ENCODE measurements at places on chromosomes 6 and 20.

GRCh38 chr6:146071781-146072180 is 42.9 kb downstream of the GRM1 start:
- DNase-seq: no peak

GRCh38 chr20:57465943-57466342 is 59.0 kb downstream of the CTCFL start:
- DNase-seq: no peak

GRCh38 chr20:35007891-35008290 is 52.2 kb downstream of the MYH7B start:
- peak; percentile 30 for DNase-seq

- DNase-seq: no peak
These were observed 44.8 kb upstream of the TGM2 start for GRCh38 chr20:38209736-38210405.

- no peak for DNase-seq
These were observed 237.7 kb upstream of the RAB32 start for GRCh38 chr6:146305951-146306350.

DNA sequence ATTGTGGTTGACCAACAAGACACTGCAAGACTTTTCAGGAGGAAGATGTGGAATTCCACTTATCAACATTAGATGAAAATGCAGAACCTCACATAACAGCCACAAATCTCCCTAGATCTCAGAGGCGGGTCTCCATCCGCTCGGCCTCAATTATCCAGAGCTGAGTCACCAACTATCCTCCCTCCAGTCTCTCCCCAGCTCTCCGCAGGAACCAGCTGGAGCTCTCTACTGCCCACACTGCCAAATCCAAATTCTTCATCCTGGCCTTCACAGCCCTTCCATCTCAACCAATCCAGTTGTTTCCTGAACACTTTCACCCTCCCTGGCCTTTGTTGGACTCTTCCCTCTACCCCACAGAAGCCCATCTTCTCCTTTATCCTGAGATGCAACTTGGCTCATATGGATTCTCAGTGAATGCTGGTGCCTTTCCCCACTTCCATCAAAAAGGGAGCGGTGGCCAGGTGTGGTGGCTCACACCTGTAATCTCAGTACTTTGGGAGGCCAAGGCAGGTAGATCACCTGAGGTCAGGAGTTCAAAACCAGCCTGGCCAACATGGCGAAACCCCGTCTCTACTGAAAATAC is 3.5 kb upstream of the TGIF2 start:
- no peak for DNase-seq

DNA sequence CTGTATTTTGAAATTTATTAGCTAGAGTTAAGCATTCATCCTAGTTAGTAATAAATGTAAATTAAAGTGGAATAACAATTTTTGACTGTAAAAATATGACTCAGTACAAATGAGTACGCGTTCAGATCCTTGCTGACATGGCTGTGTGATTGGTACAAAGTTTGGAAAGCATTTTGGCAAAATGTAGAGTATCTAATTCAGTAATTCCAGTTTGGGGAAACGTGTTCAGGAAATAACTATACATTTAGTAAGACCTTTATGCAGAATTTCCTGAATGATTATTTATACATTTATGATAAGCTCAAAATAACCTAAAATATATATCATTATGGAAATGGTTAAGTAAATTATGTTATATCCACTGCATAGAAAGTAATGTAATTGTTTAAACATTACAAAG is 8.0 kb downstream of the VTA1 start:
- DNase-seq: no peak

DNA sequence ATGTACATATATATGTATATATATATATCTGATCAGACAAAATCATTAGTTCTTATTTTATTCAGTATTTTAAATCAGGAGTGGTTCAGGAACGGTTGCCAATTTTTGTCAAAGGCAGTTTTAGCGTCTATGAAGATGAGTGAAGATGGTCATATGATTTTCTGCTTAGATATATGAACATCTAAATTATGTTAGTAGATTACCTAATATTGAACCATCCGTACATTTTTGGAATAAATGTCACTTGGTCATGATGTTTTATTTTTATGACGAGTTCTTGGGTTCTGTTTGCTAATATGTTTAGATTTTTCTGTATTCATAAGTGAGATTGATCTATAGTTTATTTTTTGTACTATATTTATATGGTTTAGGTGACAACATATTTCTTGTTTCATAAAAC is 3.3 kb downstream of the TMEM244 start:
- no peak for DNase-seq

GRCh38 chr20:19688031-19688806 is 69.8 kb upstream of the RIN2 start:
- peak; percentile 68 for DNase-seq

- no peak for DNase-seq
These were observed 3.3 kb downstream of the PDE7B start for GRCh38 chr6:135854799-135855198.

- DNase-seq: peak; percentile 87
These were observed 3.9 kb upstream of the LRP11 start for GRCh38 chr6:149867876-149868640.

DNA sequence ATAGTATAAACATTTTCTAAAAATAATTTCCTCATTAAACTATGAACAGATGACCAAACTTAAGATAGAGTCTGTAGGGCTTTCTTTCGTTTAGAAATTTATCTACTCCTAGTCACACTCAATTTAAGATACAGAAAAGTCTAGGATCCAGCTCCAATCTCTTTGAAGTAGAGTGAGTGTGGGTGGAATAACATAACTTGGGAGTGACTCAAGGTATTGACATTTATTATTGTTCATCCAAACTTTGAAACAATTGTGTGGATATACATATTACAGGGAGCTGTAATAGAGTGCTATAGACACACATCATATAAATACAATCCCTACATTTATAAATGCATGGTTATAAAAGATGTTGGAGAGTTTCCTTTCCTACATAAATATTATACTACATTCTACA is 715.2 kb upstream of the MANEA start:
- no peak for DNase-seq

DNA sequence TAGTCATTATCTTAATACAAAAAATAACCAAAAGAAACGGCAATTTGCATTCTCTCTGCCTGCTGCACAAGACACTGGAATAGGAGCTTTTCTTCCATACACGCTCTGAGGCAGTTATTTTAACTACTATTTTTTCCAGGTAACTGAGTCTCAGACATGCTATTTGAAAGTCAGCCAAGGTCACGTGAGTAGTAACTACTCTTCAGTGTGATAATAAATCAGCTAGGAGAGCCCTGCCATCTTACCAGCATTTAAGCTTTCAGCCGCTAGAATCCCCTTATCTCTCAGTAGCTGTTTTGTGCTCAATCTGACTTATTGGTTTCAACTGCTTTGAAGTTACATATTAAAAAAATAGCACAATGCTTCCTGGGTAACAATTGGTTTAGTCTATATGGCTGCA is 84.5 kb downstream of the NRN1 start:
- no peak for DNase-seq

GRCh38 chr6:158312672-158313397 is 570 bp downstream of the TULP4 start:
- peak; percentile 31 for DNase-seq

GRCh38 chr6:21800948-21801438 is 207.4 kb downstream of the SOX4 start:
- peak; percentile 49 for DNase-seq

DNA sequence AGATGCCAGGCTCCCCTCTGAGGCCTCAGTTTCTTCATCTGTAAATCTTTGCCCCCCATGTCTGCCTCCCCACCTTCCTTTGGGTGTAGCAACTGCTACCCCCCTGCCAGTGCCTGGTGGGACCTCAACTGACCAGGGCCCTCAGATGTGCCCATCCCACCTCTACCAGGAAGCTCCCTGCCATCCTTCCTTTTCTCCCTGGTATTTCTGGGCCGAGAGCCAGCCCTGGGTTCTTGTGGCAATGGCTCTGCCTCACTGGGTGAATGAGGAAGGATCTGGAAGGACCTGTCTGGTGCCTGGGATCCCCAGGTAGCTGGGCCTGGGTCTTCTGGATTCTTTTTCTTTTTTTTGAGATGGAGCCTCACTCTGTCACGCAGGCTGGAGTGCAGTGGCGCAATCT is 141.1 kb upstream of the RNF24 start:
- DNase-seq: no peak

DNA sequence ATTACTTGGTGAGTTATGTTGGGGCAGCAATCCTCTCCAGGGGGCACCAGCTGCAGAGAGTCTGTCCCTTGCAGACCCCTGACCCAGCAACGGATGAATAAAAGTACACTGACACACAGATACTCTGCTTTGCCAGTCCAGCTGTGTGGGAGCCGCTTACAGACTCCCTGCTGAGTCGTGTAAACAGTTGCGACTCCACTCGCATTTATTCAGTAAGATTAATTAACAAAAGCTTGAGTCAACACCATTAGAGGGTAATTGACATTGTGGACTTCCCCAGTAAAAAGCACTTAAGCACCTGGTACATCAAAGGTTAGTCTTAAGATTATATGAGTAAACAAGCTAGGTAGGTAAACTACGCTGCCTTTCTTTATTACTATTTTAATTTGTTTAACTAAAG is 92.0 kb upstream of the TMEM181 start:
- peak; percentile 34 for DNase-seq

Measured in H7 (cell line).